Fibroblast of the conjunctiva (primary cell): ENCODE measurements at places on chromosomes 1 and 21.
A peak's percentile ranks its signal among the peaks of the same experiment; 100 is the strongest.

DNA sequence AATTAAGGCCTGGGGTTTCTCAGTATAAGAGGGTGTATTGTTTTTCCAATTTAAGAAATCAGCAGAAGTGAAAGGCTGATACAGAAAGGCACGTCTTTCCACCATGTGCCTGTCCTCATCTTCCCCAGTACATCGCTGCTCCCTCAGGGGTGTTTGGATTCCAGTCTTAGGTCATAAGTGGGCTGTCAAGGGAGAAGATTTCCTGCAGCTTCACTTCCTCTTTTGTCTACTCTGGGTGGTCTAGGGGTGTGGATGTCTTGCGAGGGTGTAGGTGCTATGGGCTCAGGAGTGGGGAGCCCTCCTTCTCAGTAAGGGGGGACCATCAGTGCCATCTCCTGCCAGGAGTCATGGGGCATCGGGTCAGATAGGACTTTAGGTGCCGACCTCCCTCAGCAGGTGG, 999.8 kb upstream of the NCAM2 start:
- no peak for DNase-seq

DNA sequence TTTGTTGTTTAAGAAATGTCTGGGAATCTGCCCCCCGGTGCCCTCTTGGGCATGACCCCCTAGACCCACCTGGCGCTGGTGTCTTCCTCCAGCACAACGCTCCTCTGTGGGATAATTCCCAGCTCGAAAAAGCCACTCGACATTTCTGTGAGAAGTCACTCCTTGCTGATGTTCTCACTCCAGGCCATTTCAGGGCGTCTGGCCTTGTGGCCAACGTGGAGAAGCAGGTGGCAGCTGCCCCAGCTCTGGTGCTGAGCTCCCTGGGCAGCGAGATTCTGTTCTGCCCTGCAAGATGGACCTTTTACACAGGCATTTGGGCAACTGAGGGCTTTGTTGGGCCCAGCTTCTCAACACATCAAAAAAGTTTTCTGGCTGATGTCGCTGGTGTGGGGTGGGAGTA, 147.7 kb upstream of the WNT4 start:
- DNase-seq: no peak

DNA sequence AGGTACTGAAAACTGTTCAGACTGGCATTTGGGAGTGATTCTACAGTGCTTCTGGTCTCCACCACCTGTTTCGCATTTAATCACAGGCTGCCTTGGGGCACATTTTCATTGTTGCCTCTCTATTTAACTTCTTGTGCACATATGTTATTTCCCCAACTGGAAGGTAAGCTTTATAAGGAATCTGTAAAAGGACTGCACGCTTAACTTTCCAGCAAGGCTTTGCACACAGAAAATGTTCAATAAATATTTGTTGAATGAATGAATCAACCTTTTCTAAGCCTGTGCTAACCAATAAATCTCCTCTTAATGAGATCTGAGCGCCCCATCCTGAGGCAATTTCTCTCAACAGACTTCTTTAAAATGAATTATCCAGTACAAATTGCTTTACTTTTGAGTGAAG, 84.3 kb upstream of the ARHGAP29 start:
- no peak for DNase-seq

DNA sequence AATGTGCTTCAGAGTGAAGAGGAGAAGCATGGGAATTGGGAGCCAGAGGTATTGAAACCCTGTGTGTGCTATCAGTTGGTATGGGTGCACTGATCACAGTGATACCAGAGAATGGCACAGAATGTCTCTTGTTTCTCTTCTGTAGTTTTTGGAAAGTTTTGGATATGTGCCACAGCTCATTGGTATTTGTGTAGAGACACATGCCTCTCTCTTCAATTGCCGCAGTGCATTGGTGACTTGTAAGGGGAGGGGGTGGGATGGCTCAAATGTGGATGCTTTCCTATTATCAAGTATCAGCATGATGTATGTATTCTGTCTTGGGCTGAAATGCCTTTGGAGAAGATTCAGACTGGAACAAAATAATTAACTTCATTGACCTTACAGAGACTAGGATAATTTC, 101.0 kb downstream of the HMCN1 start:
- DNase-seq: no peak

GRCh38 chr21:29148530-29148929, 18.1 kb downstream of the MAP3K7CL start:
- DNase-seq: no peak

DNA sequence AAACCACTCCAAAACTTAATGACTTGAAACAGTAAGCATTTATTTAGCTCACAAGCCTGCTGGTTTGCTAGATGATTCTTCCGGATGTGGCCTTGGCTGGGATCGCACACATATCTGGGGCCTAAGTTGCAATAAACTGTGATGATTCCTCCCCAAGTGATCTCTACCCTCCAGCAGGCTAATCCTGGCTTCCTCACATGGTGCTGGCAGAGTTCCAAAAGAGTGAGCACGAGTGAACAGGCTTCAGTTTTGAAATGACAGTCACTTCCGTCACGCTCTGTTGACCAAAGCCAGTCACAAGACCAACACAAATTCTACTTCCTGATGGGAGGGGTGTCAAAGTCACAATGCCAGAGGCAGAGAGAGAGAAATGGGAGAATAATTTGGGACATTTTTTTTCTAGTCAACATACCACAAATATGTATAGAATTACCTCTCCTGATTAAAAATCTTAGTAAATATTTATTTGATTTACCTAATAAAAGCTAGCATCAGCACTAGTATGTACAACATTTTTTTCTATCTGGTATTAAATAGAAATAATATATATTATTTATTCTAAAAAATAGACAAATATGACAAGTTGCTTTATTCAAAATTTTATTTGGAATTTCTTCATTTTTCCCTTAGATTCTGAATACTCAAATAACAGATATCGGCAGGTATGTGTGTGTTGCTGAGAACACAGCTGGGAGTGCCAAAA, 292.7 kb downstream of the TPR start:
- peak; percentile 18 for DNase-seq

- DNase-seq: no peak
Measured at GRCh38 chr21:44438531-44439210, 16.6 kb upstream of the LRRC3 start.

DNA sequence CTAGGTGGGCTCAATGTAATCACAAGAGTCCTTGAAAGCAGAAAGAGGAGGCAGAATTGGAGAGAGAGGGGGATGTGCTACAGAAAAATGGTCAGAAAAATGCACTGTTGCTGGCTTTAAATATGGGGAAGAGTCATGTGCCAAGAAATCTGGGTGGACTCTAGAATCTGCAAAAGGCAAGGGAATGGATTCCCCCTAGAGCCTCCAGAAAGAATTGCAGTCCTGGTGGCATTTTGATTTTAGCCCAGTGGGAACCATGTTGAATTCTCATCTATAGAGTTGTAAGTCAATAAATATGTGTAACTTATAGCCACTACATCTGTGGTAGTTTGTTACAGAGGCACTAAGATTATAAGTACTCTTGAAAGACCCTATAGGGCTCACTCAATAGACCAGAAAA, 210.3 kb downstream of the ASTN1 start:
- no peak for DNase-seq

DNA sequence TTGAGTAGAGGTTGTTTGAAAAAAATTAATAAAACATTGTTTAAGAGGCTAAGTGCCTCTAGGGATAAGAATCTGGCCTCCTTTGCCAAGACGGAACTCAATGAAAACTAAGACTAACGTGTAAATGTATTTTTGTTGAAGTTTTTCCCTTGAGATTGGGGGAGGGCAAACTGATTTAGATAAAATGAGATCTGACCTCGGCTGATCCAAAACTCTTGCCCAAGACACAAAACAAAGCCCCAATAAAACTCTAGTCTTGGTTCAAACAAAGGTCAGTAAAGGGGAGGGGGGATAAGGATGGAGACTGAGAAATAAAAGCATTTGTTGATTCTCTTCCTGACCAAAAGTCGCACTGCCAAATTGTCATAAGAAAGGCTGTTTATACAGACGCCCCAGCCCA, 134.8 kb upstream of the DPT start:
- DNase-seq: no peak

GRCh38 chr1:3749512-3749911, 2.7 kb upstream of the CCDC27 start:
- no peak for DNase-seq

- no peak for DNase-seq
Measured at GRCh38 chr1:172627702-172628101, 31.2 kb upstream of the FASLG start.
